HCT116 (cell line): ENCODE measurements at places on chromosomes 3 and 15.

GRCh38 chr15:53331328-53332190 is 427.9 kb downstream of the WDR72 start:
- DNase-seq, result no peak

DNA sequence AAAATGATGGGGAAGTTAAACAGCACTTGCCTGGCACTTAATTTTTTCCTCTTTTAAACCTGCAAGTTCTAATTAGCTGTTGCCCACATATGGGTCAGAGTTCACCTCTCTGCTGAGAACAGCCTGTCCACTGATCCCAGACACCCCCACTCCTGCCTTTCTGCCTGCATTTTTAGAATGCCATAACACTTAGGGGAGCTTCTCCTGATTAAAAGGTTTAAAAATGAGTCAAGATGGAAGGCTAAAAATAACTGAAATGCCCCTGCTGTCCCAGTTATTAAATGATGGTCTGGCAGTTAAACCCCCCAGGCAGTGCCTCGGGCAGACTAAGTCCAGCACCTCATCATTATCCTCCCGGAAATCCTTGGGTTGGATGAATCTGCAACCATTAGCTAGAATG is 913.6 kb upstream of the ARPP21 start:
- DNase-seq, result no peak

- DNase-seq, result no peak
These were observed 19.0 kb downstream of the LARP6 start for GRCh38 chr15:70834999-70835398.

- DNase-seq, result no peak
These were observed 355.2 kb downstream of the FOXP1 start for GRCh38 chr3:71228156-71228866.

DNA sequence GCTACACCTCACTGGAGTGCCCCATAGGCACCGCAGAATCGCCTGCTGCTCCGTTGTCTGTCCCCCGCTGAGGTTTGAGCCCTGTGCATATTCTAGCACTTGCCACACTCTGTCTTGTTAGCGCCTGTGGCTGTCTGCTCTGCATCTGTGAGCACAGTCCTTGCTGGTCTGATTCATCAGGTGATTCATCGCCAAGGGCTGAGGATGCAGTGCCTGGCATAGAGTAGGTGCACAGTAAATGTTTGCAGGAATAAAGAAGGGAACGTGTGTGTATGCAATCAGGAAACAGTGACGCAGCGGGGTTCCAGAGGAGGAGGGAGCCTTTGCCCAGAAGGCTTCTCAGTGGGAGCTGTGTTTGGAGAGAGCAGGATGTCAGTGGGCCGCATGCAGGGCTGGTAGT is 124.0 kb upstream of the PLXNA1 start:
- no peak for DNase-seq

- DNase-seq, result no peak
These were observed 86.2 kb upstream of the PIAS1 start for GRCh38 chr15:67967871-67968431.

DNA sequence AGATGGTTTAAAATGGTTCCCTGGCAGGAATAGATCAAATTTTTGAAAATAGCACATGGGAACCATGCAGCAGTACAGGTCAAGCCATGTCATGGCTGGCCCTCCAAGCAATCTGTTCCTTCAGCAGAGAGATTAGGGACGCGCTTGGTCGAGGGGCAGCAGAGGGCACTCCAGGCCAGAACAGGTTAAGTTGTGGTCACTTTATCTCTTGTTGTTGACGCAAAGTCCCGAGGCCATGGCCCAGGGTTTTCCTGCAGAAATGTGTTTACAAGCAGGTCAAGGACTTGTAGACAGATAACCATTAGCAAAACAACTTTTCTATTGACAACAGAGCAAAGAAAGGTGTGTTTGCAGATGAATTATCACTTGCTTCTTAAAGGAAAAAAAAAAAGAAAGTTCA is 570.0 kb upstream of the NR2F2 start:
- DNase-seq, result no peak

- DNase-seq, result no peak
These were observed 147.5 kb upstream of the MME start for GRCh38 chr3:154932633-154933032.

DNA sequence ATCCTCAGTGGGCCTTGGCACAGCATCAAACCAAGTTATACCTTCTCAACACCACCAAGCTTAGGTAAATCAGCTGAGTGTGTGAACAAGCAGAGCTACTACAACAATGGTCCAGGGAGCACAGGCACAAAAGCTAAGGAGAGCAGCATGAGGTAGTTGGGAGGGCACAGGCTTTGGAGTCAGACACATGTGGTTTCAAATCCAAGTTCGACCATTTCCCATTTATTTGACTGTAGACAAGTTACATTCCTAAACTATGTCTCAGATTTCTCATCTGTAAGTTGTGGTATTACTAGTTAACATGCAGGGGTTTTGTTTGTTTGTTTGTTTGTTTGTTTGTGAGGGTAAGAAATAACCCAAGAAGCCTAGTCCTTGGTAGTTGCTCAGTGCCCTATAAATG is 46.9 kb downstream of the MLH1 start:
- no peak for DNase-seq

DNA sequence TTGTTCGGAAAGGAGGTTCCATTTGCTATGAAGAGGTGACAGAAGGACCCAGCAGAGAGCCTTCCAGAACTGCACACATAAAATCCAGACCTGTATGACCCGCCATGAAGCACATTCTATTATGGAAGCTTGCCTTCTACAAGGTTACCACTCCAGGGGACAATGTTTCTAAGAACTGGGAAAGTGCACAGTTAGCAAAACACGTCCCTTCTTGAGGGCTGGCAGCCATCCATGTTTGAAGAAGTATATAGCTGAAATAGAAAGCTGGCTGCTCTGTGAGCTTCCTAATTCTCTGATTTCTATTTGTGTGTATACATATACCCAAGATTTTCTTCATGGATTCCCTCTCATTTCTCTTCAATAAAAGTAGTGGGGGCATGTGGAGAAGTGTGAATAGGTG is 74.6 kb downstream of the CNTN3 start:
- no peak for DNase-seq

DNA sequence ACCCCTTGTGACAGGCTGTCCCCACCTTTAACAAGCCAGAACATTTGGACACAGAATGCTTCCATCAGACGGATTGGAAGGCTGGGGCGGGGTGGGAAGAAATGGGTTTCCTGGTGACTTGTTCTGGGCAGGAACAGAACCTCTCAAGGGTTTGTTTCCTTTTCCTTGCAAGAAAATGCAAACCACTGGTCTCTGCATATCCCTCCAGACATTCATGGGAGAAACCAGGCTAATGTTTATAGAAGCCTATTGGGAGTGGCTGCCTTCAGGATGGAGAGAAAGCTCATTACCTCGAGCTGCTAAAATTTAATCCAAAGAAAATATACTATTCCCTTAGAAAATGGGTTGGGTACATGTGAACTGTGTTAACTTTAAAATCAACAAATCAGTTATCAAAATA is 21.9 kb downstream of the MINAR1 start:
- DNase-seq, result no peak
